Activated naive CD4-positive, alpha-beta T cell treated with anti-CD3 and anti-CD28 coated beads, Interleukin-2, amount 10 ng/mL, durations not matched to agents 7 days and 5 days (primary cell): ENCODE measurements at places on chromosomes 11 and 22.

GRCh38 chr22:20312396-20313191 is 7.3 kb downstream of the DGCR6L start:
- H3K36me3 ChIP-seq: peaks cover 2% of the 10 kb centered on the region
- peak; percentile 20 for DNase-seq
- H3K27ac ChIP-seq: no peak overlapping the region

DNA sequence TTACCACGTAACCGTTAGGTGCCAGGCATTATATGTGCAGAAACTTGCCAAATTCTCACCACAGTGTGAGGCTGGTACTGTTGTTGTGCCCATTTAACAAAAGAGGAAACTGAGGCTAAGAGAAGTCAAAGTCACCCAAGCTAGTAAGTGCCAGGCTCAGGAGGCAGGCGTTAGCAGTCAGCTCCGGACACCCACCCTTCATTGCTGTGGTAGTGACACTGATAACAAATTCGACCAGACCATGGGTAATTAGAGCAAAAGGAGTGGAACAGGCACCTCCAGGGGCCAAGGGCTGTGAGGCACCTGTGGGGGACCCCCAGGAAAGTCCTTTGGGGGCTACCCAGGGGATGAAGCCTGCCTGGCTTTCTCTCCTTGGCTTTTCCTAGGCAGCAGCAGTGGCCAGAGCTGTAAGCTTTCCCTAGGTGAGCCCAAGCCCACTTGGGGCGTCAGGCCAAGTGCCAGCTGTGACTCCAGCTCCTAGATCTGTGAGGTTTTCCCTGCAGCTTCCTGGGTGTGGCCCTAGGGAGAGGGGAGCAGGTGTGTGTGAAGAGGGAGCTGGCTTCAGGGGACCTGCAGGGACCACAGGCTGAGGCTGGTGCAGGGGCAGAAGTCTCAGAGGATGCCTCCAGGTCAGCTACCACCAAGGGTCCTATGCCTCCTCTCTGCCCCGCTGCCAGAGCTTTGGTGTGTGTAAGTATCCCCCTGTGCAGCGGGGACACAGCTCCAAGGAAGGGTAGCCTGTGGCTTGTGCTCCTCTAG is 19.7 kb upstream of the ALX4 start:
- no peak overlapping the region for H3K27ac ChIP-seq
- no peaks in the 10 kb centered on the region for H3K4me1 ChIP-seq
- peaks cover 86% of the 10 kb centered on the region for H3K27me3 ChIP-seq
- DNase-seq: no peak
- H3K36me3 ChIP-seq: no peaks in the 10 kb centered on the region

GRCh38 chr11:47651818-47652469 is 9.6 kb upstream of the MTCH2 start:
- H3K4me3 ChIP-seq: no peak overlapping the region
- no peak for DNase-seq
- H3K4me1 ChIP-seq: no peaks in the 10 kb centered on the region
- H3K27me3 ChIP-seq: peaks cover 9% of the 10 kb centered on the region

- no peak overlapping the region for H3K27ac ChIP-seq
- no peaks in the 10 kb centered on the region for H3K36me3 ChIP-seq
- DNase-seq: no peak
- H3K4me3 ChIP-seq: no peak overlapping the region
Measured at GRCh38 chr22:43625242-43625641, 186.9 kb downstream of the EFCAB6 start.

DNA sequence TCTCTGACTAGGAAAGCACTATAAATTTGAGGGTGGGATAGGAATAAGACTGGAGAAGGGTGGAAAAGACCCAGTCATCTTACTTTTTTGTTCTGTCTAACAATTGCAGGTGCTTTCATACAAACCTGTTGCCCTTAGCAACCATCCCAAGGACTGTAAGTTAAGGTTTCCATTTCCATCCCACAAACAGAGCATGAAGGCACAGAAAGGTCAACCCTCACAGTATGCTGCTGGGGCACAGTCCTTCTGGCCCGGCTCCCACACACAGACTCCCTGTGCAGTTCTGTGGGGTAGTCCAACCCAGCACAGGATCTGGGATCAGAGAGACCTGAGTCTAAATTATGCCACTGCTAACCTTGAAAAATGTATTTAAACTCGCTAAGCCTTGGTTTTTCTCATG is 38.4 kb upstream of the ETS1 start:
- peak overlapping the region; percentile 62 for H3K4me3 ChIP-seq
- no peaks in the 10 kb centered on the region for H3K27me3 ChIP-seq

- no peaks in the 10 kb centered on the region for H3K4me1 ChIP-seq
- no peaks in the 10 kb centered on the region for H3K27me3 ChIP-seq
- H3K4me3 ChIP-seq: no peak overlapping the region
- no peak overlapping the region for H3K27ac ChIP-seq
- no peak for DNase-seq
Measured at GRCh38 chr11:26557666-26558065, 14.4 kb downstream of the MUC15 start.
